T-helper 2 cell (primary cell): ENCODE measurements at places on chromosomes 6 and 20.

- no peak for DNase-seq
Measured at GRCh38 chr6:39029156-39030011, 19.2 kb upstream of the GLP1R start.

- DNase-seq = no peak
Measured at GRCh38 chr6:163442336-163442735, 27.8 kb downstream of the QKI start.

DNA sequence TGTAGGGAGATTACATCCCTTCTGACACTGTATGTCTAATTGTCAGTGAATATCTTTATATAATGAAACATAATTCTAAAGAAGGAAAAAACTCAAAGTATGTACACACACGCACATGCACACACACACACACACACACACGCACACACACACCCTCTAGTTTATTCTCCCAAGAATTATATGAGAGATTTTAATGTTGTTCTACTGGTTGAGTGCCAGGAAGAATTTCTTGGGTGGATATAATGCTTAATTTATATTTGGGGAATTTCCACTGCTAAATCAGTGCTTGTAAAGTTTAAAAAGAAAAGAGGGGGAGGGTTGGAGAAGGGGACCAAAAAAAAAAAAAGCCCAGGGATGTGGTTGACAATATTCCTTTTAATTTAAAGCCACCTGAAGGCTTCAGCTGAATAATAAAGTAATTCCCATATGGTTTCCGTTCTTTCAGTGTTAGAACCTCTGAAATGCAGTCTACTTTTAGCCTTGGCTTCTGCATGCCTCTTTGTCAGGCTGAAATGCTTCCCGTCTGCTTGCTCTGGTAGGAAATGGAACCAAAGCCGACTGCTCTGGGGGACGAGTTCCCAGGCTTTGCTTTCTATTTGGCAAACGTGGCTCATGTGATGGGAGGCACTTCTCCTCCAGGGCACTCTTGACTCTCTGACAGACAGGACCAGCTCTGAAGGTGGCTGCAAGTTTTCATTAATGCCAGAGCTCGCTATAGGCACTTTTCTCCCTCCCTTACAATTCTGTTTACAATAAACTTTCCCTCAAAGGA lies 225.4 kb downstream of the PRL start:
- no peak for DNase-seq

DNA sequence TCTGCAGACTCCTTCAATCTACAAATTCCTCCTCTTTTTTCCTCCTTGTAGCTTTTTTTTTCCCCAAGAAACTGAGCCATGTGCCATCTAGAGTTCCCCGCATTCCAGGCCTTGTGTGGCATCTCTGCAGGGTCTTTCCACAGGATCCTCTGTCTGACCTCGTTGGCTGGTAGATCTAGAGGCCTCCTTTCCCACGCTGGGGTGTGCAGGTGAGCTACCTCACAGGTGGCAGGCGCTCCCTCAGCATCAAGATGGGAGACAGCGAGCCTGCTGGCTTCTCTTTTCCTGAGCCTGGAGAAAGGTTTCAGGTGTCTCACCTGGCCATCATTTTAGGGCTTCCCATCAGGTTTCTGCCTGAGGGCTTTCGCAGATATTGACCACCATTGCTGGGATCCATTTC lies 9.6 kb upstream of the NELFCD start:
- DNase-seq = no peak

- no peak for DNase-seq
Measured at GRCh38 chr20:38685853-38686473, 38.3 kb upstream of the SLC32A1 start.

DNA sequence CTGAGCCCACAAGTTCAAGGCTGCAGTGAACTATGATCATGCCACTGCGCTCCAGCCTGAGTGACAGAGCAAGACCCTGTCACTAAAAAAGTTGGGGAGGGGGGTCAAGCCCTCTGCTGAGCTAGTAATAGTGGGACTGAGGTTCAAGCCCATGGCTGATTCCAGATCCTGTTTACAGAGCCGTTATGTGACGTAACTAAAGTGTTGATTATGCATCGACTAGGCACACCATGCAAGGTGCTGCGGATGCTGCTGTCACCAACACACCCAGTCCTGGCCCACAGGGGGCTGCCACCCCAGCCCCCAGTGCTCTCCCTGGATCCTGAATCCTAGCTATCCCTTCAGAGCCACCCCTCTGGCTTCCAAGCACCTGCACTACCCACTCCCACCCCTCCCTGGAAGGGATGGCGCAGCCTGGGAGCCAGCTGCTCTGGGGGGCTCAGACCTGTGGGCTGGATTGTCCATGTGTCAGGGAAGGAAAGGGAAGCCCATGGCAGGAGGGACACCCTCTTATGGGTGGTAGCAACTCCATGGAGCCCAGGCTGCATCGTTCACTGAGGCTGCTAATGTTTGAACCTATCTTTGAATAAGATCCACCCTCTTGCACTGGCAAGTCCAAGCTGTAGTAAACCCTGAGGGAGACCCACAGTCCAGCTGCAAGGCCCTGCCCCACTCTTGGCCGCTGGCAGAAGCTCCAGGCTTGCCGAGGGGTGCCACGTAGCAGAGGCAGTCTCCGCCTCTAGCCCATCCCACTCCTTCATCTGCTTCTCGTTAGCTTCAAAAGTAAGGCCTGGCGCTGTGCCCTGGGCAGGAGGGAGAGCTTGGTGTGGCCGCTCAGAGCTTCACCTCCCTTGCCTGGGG lies 95.0 kb downstream of the SNX5 start:
- DNase-seq = no peak

GRCh38 chr20:47558295-47559066 lies 56.8 kb downstream of the NCOA3 start:
- no peak for DNase-seq

- DNase-seq = no peak
Measured at GRCh38 chr20:53411891-53412290, 181.7 kb downstream of the ZNF217 start.

- DNase-seq = no peak
Measured at GRCh38 chr6:158559338-158559894, 475 bp upstream of the TMEM181 start.

DNA sequence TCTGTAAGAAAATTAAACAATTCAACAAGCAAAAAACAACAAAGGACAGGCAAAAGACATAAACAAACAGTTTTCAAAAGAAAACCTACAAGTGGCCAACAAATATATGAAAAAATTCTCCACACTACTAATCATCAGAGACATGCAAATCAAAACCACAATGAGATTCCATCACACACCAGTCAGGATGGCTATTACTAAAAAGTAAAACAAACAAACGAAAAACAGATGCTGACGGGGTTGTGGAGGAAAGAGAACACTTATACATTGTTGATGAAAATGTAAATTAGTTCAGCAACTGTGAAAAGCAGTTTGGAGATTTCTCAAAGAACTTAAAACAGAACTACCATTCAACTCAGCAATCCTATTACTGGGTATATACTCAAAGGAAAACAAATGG lies 537.6 kb downstream of the HDGFL1 start:
- no peak for DNase-seq

DNA sequence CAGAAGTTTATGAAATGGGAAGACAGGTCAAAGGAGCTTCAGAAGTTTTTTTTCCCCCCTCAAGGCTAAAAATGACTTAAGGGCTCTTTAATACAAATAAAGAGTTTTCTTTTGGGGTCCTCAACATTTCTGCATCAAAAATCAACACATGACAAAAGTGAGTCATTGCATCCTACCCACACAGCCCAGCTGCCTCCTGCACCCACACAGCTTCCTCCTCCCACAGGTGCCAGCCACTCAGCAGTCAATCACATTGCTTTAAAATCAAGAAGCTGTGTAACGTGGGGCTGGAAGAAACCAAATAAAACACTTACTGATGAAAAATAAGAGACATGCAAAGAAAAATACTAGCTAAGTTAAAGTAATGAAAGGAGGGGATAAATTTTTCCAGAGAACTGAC lies 68.5 kb downstream of the MAP3K5 start:
- DNase-seq = no peak

DNA sequence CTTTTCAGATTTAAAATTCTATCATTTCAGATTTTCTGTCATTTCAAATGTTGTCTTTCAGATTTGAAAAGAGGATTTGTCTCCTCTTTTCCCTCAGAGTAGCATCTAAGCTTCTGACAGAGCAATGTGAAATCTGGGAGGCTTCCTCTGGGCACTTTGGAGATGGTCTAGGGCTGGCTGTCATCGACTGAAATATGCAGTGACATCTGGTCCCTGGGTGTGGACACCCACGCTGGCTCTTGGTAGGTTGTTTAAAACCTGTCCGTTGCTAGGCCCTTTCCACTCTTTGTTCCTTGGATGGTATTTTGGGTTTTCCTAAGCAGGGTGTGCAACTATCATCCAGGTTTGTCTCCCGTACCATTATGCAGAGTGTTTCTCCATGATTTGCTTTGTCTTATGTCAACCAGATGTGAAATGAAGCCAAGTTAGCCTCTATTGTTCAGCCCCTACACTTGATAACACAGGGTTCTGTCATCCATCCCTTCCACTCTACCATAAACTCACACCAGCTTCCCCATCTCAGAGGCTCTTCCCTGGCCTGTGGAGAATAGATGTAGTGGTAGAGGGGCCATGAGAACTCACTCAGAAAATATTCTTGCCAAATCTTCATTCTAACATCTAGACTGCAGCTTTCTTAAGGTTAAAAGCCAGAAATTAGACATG lies 5.0 kb upstream of the VIP start:
- no peak for DNase-seq

- DNase-seq = no peak
Measured at GRCh38 chr6:56888687-56889086, 66.2 kb upstream of the BEND6 start.

DNA sequence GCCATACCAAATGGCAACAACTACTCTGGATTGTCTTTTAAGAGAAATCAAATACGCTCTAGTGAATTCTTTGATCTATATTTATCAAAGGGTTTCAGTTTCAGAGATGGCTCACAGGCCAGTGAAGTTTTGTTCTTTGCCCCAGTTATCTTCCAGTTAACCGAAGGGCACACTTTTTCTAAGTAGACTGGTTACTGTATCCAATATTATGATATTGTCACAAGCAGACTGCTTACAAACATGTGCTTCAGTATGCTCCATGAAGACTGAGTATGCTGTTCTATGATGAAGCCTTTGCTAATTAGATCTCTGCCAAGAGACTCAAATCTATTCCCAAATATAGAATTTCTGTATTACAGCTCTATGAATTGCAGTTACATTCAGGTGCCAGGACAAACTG lies 181.1 kb downstream of the REV3L start:
- DNase-seq = no peak

- no peak for DNase-seq
Measured at GRCh38 chr20:25051386-25052155, 6.4 kb downstream of the ACSS1 start.

- DNase-seq = no peak
Measured at GRCh38 chr20:9392892-9393857, 121.2 kb upstream of the LAMP5 start.

DNA sequence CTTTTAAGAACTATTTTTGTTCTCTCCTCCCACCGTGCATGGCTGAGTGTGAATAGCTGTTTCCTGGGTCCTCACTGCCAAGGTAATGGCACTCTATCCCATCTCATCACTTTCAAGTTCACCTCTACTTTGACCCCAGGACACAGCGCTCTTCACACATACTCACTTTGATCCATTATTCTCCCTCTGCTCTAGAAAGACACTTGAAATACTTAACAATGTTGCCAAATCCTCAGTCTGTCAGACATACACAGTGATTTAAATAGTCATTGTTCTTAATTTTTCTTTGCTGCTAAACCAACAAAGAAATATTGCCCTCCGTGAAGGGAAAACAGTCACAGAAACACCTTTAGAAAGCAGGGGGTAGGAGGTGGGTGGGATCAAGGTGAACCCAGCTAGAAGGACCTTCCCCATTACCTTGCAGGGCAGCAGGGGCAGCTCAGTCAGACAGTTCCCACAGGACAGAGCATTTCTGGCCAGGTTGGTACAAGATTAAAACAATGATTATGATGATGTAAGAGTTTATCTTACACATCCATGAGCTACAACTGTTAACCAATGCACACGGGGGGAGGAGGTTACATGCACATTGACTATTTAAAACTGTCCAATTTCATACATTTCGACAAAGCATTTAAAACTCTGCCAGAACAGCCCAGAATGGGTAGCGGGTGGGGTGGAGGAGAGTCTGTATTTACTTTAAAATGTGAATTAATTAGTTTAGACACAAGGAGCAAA lies 2.4 kb downstream of the SLC22A23 start:
- no peak for DNase-seq

- DNase-seq = no peak
Measured at GRCh38 chr20:58718729-58719128, 26.1 kb downstream of the NPEPL1 start.

- DNase-seq = no peak
Measured at GRCh38 chr6:54981647-54982046, 135.1 kb downstream of the FAM83B start.

GRCh38 chr6:25296217-25296905 lies 17.2 kb downstream of the CARMIL1 start:
- no peak for DNase-seq

- no peak for DNase-seq
Measured at GRCh38 chr6:147737115-147737514, 228.6 kb downstream of the SAMD5 start.

DNA sequence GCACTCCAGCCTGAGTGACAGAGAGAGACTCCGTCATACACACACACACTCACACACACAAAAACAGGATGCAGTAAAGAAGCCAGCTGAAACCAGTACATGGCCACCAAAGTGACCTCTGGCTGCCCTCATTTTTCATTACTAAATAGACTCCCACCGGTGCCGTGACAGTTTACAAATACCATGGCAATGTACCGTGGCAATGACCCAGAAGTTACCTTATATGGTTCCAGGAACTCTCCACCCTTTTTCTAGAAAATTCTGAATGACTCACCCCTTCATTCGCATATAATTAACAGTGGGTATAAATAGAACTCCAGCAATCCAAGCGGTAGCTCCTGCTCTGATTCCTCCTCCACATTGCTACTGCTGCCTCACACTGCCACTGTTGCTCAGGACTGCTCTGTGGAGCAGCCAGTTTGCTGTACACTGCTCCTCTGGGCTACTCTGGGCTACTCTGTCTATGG lies 57.7 kb downstream of the SNX5 start:
- no peak for DNase-seq

DNA sequence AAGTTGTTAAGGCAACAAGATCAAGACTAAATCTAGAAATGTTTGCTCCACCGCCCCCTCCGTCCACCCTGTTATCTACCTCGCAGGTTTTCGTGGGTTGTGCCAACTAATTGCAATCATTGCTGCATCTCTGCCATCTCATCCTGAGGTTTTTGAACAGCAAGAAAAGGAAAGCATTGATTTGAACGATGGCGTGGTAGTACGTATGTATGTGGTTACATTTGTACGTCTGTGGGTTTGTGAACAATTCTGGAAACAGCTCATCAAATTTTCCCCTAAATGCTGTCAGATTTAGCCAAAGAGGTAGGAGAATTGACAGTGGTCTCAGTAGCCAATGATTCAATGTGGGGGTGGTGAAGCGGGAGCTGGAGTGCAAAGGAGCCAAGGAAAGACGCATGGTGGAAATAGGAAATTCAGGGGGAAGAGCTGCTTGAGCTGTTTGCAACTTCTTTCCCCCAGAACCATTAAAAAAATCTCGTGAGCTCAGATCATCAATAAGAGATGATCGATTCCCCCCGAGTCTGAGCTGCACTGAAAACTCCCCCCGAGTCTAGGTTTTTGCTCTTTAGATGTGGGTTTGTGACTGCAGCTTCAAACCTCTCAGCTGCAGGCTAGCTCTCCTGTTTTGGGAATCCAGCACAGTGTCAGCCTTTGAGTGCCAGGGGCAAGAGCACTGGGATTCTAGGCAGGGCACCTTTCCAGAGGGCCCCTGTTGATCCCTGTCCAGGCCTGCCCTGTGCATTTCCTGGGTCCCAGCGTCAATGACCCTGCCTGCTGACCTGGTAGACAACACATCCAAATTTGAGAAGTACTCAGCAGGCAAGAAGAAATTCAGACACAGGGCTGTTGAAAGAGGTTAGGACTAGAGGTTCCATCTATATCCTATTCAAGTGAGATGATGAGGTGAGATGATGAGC lies 72.6 kb upstream of the LY86 start:
- DNase-seq = no peak
